ENCODE measurements at places on chromosomes 1 and 21. TPM values are rescaled to one million over a fixed set of nuclear protein-coding genes. Genes with fewer than 3 reads are reported as not detected.

DNA sequence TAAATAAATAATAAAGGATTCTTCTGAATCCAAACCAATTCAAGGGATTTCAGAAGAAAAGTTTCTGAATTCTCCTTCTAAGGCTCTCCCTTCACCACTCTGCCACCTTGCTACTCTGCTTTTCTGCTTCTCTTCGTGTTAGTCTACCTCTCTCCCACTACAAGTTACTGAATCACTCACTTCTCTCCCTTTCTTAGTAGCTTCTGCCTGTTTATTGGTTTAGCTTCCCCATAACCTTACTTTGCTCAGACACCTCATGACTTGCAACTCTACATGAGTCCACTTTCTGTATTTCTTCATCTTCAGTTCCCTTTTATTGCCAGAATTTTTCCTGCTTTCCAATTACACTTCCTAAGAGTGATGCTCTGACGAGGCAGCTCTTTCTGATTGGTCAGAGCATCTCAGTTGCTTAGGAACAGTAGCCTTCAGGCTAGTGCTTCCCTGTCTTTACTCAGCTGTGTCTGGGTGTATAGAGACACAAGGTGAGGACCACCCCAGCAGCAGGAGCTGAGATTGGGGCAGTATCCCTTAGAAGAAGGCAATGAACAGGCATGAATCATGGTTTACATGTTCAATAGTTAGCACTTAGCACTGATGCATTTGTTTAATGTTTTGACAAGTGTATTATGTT lies 144.6 kb downstream of the SLC30A10 start:
- DNase-seq: peak; percentile 11

GJA4 gene
- 21.1 TPM for total RNA-seq

STUM gene
- total RNA-seq: 0.31 TPM

LMX1A gene
- total RNA-seq: not detected

- no peak for DNase-seq
Observed at GRCh38 chr21:38471766-38472165, 26.5 kb downstream of the ERG start.

DNA sequence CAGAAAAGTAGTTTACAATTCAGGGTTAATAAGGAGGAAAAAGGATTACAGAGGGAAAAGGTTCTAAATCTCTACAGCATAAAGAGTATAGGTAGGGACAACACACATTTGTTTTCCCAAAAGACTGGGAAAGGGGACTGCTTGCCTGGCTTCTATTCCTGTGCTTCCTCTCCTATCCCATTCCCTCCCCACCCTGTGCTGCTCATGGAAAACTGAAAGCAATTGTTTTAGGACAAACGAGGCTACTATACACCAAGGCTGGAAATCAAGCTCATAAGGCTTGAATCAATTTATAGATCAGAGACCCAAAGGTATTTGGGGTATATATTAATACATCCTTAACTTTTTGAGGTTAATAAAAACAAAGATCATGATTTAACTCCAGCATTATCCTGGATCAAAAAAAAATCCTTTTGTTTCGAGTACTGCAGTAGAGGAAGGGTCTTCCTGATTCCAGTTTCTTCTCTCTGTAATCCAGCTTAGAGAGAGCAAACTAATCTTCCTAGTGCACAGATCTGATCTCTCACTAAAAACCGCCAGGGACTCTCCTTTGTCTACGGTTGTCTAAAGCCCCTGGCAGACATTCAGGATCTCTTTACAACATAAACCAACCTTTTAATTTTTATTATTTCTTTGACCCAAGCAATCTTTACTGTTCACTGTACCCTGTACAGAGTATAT lies 37.4 kb upstream of the A3GALT2 start:
- DNase-seq: no peak

DNA sequence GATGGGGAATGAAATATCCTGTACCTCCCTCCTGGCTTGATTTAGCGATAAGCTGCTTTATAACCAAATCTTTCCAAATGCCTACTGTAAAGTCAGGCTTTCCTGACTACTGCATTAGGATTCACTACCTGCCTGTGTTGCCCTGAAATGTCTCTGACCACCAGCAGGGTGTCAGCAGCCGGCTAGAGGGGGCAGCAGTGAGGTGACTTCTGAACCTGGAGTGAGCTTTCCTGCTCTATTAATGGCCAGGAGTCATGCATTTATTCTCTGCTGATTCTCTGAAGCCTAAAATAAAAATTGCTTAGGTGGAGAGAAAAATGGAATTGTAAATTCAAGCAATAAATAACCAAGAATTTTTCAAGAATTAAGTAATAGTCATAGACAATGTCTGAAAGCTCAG lies 2.5 kb downstream of the BACE2 start:
- no peak for DNase-seq

- DNase-seq: no peak
Observed at GRCh38 chr1:116232989-116233514, 121.9 kb downstream of the MAB21L3 start.

GRCh38 chr1:199573047-199573446 lies 454.5 kb upstream of the NR5A2 start:
- peak; percentile 24 for DNase-seq

DNA sequence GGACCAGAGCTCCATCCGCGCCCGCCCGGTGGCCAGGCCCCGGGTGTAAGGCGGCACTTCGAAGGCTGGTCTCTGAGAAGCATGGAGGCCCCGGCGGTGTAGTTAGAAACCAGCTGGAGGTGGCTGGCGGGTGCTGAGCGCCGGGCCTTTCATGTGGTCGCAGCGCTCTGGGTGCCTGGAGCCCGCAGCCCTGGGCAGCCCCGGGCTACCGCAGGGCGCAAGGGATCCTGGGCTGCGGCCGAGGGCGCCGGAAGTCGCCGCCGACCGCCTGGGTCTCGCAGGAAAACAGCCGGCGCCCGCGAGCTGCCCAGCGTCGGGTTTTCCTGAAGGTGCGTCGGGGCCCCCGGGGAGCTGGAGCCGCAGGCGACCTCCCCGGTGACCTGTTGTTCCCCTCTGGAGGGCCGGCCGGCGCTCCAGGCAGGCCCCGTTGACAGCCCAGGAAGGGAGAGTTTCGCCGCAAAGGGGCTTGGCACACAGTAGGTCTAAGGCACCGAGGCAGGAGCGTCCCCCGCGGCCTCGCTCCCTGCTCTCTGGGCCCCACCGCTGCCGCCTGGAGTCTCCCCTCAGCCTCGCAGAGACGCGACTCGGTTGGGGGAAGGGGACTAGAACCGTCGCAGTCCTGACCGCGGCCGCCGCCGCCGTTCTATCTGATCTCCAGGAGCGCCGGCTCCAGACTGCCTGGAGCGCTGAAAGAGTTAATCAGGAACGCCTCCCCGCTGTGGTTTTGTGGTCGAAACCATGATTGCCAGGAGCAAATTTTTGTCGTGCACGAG lies 2.7 kb downstream of the GRHL3 start:
- peak; percentile 68 for DNase-seq

DNA sequence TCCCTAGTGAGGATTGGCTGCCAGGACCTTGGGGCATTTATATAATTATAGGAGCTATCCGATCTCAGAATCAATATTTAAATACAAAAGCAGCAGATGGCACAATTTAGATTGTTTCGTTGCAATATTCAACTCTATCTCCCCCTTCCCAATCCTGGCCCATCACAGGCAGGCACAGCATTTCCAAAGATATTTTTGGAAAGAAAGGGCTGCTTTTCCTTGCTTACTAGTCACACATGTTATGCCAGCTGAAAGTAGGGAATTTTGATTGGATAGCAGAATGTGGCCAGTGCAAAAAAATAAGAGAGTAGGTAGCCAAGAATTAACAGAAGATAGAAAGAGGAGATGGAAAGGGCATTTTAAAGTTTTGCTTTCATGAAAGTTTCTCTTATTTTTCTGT lies 37.9 kb downstream of the IL12RB2 start:
- no peak for DNase-seq

GRCh38 chr1:2272686-2273400 lies 44.7 kb downstream of the SKI start:
- DNase-seq: no peak

ERG gene
- 21.7 TPM for total RNA-seq

IL19 gene
- not detected for total RNA-seq

BSND gene
- total RNA-seq: not detected

CSF3R gene
- total RNA-seq: 334 TPM

- no peak for DNase-seq
Observed at GRCh38 chr21:36395353-36396111, 10.3 kb downstream of the CHAF1B start.

GRCh38 chr1:33624991-33625870 lies 152.8 kb downstream of the ZSCAN20 start:
- DNase-seq: no peak

DNA sequence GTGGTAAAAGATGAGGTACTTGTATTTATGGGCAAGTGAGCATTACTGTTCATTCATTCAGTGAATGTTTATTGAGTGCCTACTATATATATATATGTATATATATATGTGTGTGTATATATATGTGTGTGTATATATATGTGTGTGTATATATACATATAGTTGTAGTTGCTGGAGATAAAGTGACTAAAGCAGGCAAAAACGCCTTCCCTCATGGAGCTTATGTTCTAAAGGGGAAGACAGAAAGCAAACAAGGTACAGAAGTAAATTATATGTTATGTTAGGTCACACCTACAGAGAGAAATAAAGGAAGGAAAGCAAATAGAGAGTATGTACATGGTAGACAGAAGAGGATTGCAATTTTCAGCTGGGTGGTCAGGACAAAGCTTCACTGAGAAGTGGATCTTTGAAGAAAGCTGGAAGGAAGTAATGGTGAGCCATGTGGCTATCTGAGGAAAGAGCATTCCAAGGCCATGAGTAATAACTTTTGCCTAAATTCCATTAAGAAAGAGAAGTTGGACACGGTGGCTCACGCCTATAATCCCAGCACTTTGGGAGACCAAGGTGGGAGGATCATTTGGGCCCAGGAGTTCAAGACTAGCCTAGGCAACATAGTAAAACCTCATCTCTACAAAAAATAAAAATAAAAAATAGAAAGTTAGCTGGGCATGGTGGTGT lies 33.5 kb upstream of the KLF17 start:
- no peak for DNase-seq

GRCh38 chr1:159598196-159598595 lies 10.6 kb downstream of the APCS start:
- DNase-seq: no peak

SPRR1B gene
- total RNA-seq: 0.73 TPM

DNA sequence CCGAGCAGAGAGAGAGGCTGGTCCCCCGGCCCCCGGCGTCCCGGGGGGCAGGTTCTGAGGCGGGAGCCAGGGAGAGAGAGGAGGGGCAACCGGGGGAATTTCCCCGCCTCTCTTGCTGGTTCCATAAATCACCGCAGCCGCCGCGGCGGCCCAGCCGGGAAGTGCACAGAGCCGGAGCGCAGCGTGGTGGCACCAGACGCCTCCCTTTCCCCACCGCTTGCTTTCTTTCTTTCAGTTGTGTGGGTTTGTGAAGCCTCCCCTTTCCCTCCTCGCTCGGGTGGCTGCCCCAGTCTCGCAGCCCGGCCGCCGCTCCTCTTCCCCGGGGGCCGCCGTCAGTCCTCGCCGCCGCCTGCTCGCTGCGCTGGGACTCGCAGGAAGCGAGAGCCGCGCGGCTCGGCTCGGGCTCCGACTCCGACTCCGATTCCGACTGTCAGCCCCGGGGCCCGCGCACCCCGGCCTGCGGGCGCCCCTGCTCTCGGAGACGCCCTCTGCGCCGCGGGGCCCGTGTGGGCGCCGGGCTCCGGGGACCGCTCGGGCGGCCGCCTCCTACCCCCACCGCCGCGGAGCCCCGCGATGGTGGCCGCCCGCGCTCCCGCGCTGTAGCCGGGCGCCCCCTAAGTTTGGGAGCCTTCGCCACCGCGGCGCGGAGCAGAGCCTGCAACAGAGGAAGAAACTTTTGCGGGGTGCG lies at the start of gene CACHD1:
TSS of gene CACHD1 (plus strand) at position 153 of the 688 bp plus-strand sequence. CDS start 616 bp downstream, outside the sequence.
- DNase-seq: peak; percentile 83

CASQ2 gene
- total RNA-seq: 4.8 TPM

DNA sequence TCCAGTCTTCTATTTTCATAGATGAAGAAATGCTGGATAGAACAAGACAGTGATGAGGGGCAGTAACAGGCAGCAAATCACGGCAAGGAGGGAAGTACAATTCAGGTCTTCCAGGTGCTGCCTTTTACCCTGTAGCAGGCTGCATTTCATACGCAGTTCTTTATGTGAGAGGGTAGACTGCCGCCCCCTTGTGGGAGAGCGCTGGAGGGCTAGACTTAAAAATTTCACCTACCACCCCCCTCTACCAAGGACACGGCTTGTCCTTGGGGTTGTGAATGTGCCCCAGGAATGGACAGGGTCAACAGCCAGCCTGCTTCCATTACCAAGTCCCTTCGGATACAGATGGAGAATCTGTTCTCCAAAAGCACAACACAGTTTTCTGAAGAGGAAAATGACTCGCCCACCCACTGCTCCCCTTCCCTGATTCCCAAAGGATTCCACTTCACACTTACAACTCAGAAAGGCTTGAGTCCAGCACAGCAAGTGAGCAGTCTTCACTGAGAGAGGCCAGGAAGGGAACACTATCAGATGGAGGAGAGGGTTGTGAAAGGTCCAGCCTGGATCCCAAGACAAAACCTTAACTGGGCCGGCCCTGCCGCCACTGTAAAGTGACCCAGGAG lies 7.4 kb downstream of the WDR77 start:
- DNase-seq: no peak

DNA sequence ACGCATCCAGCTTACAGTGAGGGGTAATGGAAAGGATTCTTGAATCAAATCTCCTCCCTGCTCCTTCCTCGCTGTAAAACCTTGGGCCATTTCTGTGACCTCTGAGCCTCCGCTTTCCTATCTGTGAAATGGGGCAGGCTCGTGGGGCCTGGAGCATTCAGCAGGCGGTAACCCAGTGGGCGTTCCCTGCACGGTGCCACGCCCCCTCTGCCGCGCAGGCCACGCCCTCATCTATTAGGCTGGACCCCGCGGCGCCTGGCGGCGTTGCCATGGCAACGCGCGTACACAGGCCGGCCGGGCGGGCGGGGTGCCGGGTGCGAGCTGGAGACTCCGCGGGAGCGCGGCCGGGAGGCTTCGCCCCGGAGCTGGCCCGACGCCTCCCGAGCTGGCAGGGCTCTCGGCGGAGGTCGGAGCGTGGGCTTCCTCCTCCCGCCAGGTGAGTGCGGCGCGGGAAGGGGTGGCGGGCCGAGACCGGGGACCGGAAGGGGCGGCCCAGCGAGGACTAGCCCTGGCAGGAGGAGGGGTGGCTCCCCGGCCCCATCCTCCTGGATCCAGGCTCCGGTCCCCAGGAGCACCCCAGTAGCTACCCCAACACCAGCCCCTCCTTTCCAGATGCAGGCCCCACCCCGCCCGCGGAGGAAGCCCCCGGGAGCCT lies at the start of gene FHAD1:
TSS of gene FHAD1 (plus strand) at position 264 of the 655 bp plus-strand sequence. CDS start 4,562 bp downstream, outside the sequence.
- DNase-seq: peak; percentile 56

DNA sequence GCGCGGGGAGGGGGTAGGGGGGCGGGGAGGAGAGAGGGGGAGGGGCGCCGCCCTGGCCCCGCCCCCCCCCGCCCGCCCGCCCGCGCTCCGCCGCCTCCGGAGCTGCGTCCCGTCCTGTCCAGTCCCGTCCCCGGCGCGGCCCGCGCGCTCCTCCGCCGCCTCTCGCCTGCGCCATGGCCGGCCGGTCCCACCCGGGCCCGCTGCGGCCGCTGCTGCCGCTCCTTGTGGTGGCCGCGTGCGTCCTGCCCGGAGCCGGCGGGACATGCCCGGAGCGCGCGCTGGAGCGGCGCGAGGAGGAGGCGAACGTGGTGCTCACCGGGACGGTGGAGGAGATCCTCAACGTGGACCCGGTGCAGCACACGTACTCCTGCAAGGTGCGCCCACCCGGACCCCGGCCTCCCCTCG lies at the start of gene AGRN:
TSS of gene AGRN (plus strand) at position 121 of the 405 bp plus-strand sequence. CDS start at position 174, 53 bp downstream.
- peak; percentile 90 for DNase-seq

GRCh38 chr21:27372381-27372780 lies 405.5 kb upstream of the ADAMTS5 start:
- no peak for DNase-seq
